GM10248 (cell line): ENCODE measurements at places on chromosomes 1 and 21.

DNA sequence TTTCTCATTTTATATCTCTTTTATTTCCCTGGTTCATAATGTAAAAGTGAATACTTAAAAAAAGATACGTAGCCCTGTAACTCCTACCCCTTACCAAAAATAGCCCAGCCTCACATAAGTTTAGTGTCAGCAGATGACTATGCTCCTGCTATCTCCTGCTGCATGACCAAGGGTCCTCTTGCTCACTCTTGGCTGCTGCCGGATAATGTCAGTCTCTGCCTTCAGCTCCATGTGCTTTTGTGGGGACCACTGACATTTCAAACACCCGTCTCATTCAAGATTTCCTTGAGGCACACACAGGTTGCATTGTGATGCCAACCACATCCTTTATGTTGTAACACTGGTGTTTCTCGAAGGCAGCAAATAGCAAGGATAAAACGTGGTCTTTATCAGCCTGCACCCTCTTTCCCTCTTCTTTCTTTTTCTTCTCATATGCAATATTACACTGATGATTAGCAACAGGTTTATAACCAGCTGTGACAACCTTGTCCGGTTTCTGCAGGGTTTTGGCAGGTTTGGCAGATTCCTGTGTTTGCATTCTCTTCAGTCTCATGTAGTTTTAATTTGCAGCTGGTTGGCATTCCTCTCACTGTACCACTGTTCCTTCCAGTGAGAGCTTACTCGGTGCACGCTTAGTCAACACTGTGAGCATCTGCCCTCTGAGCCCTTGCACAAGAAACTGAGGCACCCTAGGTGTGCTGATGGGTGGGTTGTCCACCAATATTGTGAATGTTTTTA, 62.2 kb downstream of the ZNF684 start:
- DNase-seq, result no peak

GRCh38 chr1:92494485-92495141, 7.9 kb upstream of the GFI1 start:
- DNase-seq, result no peak

- no peak for DNase-seq
These were observed 78.0 kb upstream of the RNPC3 start for GRCh38 chr1:103447471-103447870.

- DNase-seq, result no peak
These were observed 13.7 kb upstream of the CLCA1 start for GRCh38 chr1:86455073-86455472.

GRCh38 chr1:6785318-6785727, at the start of gene CAMTA1:
TSS of gene CAMTA1 (plus strand) at chr1:6785454. CDS start at chr1:6785531, 77 bp downstream.
- DNase-seq, result no peak

GRCh38 chr1:230913496-230913895, 45.2 kb upstream of the C1orf198 start:
- no peak for DNase-seq

DNA sequence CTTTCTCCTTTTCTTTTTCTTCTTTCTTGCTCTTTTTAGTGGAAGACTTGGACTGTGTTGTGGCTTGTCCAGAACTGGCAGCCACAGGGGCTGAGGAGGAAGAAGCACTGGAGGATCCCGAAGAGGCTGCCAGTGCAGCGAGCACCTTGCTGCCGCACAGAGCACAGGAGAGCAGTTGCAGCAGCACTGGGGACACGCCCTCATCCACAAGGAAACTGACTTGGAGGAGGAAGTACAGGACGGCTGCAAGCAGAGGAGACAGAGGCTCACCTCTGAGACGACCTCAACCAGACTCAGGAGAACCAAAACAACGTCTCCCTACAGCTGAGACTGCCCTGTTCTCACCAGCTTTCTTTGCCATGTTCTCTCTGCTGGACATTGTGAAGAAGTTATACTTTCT, 88.9 kb downstream of the UBR4 start:
- no peak for DNase-seq

GRCh38 chr1:233668725-233669294, 54.9 kb downstream of the KCNK1 start:
- peak; percentile 62 for DNase-seq

DNA sequence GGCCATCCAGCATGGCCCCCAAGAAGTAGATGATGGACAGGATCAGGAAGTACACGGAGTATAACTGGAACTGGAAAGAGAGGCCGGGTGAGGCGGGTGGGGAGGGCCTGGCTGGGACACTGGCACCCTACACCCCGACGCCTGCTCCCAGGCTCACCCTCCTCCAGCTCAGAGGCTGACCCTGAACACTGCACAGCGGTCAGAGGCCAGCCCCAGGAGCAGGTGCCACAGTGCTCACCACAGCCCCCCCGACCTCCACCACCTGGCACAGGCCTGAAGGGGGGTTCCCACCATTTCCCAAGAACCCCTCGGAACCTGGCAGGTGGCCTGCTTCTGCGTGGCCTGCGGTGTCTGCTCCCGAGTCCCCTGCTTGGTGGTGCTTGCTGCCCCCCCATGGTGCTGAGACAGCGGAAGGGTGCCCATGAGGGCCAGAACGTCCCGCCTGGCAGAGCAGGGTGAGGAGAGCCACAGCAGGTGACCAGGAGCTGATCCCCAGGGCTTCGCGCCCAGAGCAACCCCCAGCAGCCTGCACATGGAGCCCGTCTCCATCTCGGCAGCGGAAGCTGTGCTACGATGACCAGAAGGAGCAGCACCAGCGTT, 26.1 kb downstream of the SLC19A1 start:
- DNase-seq, result no peak

DNA sequence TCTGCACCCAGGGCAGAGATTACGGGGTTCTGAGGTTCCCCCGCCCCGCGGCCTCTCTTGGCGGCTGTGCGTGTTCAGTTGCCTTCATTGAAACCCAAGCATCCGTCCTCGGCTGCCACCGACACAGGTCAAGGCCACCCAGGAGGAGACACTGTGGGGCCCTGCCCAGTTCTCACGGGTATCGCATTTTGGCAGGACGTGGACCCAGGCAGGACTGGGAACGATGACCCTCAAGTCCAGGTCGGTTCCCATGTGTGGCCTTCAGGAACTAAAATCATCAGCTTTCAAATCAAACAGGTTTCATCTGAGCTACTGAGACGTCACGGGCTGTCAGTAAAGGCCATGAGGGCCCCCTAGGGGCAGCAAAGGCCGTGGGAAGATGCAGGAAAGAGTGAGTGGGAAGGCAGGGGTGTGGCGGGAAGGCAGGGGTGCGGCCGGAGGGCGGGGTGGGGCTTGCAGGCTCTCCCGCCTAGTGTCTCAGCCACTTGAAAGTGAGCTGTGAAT, 7.0 kb upstream of the C1orf174 start:
- DNase-seq, result peak; percentile 50

GRCh38 chr1:192628396-192629057, 7.4 kb upstream of the RGS13 start:
- no peak for DNase-seq

DNA sequence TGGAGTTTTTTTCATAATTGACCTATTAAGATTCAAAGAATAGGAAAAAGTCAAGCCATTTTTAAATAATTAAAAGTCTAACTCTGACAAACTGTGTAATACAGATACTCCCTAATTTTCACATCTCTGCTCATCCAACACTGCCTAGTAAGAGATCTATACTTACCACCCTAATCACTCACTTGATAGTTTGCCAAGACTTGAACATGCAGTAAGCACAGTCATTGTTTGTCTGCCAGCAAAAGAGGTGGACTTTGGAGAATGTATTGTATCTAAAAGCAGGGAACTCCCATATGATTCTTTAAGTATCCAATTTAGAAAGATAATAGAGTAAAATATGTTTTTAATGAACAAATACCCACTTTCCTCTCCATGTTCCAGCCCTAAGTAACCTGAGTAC, 15.5 kb downstream of the TMEM59 start:
- no peak for DNase-seq

DNA sequence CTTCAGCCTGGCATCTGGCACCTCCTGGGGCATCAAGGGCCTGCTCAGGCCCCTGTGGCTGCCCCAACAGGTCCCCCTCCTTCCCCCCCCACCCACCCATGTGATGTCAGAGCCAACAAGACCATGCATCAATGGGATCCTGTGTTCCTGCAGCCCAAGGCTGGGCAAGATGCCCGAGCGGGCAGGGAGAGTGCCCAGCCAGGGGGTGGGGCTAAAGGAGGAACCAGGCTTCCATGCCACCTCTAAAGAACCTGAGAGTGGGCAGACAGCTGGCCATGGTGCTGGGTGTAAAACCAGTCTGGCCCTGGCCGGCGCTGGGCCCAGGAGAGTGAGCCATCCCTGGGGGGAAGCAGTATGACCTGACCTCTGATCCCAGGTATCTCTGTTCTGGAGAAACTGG, 7.6 kb downstream of the COL16A1 start:
- DNase-seq, result no peak

GRCh38 chr1:225849925-225850324, 32.3 kb downstream of the TMEM63A start:
- no peak for DNase-seq

GRCh38 chr1:113452921-113453770, 62.8 kb downstream of the MAGI3 start:
- peak; percentile 13 for DNase-seq

DNA sequence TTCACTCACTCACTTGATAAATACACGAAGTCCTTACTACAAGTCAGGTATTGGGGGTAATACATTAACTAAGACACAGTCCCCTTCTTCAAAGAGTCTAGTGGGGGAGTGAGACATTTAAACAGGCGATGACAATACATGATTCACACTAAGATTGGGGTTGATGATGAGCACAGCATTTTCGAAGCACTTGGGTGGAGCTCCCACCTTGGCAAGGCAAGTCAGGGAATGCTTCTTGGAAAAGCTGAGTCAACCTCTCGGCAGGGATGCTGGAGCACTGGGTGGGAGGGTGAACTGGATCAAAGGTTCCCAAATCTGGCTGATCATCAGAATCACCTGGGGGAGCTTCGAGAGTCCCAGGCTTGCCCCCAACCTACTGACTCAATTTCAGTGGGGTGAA, 57.9 kb upstream of the ENAH start:
- no peak for DNase-seq
